CD4-positive, alpha-beta memory T cell (primary cell): ENCODE measurements at places on chromosomes 5 and 9. TPM values are rescaled to one million over a fixed set of nuclear protein-coding genes. Genes with fewer than 3 reads are reported as not detected.

DNA sequence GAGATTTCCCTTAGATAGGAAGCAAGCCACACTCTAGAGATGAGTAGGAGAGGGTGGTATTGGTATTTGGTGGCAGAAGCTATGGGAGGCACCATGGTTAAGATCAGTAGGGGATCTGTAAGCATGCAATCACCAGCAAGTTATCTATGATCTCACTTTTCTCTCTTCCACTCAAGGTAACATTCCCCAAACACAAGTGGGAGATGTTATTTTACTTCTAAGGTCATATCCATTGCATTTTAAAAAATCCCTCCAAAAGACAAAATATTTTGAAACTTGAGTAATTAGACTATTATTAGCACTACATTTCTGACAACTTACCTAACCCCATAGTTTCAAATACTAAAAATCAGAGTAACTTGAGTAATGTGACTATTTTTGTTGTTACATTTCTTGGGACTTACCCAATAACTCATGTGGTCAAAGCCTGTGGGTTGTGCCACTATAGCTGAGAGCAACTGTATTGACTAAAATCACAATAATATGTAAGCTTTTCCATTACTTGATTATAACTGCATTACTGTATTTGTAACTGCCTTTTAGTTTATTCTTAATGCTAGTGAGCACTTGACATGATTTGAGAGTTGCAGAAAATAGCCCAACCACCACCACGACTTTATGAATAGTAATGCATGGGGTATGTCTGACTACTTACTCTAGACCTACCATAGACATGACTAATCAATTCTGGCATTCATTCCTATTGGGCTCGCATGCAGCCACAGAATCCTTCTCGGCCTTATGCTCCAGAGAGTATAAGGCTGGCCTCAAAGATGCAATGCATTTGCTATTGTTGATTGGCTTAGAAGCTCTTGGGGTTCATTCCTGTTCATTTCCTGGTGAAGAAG, 264.7 kb downstream of the TRIM32 start:
- DNase-seq = no peak

DNA sequence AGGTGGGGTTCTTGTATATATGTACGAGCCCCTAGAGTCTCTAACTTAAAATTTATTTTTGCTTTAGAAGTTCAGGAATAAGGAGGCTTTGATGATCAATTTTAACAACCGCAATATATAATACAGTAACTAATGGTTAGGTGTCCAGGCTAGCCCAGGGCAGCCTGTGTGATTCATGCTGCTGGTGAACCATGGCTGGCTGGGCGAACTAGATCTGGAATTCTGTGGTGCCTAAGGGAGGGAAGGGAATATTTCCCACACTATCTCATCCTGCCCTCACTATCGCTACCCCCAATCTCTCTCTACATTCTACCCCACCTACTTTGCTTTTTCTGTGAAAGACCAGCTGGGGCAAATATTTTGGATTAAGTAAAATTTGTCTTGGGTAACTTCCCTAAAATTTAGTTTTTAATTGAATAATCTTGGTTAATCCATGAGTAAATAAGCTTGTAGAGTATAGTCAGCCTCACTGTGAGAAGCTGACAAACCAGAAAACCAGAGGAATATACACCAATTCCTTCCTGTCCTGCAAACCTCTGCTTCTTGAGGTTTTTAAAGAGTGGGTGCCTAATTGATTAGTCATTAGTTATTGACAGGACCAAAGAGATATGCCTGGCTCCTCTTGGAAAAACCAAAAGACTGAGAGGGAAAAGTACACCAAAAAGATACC, 115.1 kb upstream of the CCDC152 start:
- DNase-seq = no peak

DNA sequence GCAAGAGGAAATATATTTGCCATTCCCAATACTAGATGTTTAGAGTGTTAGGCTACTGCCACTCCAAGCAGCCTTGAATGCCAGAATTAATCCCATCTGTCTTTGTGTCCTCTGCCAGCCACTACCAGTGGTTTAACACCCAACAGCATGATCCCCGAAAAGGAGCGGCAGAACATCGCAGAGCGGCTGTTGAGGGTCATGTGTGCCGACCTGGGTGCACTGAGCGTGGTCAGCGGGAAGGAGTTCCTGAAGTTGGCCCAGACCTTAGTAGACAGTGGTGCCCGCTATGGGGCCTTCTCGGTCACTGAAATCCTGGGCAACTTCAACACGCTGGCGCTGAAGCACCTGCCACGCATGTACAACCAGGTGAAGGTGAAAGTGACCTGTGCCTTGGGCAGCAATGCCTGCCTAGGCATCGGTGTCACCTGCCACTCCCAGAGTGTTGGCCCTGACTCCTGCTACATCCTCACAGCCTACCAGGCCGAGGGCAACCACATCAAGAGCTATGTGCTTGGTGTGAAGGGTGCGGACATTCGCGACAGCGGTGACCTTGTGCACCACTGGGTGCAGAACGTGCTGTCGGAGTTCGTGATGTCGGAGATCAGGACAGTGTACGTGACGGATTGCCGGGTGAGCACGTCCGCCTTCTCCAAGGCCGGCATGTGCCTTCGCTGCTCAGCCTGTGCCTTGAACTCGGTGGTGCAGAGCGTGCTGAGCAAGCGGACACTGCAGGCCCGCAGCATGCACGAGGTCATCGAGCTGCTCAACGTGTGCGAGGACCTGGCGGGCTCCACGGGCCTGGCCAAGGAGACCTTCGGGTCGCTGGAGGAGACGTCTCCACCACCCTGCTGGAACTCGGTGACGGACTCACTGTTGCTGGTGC, 29.3 kb downstream of the AMBP start:
- DNase-seq = no peak

DNA sequence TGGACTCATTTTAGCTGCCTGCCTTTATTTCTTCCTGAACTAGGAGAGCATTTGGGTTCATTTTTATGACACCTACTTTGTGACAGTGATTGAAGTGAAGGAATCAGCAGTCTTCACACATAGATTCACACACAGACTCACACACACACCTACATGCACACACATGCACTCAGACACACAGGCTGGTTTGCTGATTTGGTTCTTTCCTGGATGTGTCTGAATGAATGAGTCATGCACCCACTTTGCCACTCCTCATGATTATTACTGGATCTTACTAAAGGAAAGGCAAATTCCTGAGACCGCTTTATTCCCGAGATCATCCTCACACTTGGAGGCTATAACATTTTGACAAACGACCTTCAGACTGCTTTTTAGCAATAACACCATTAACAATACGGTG, 529.5 kb downstream of the AGTPBP1 start:
- DNase-seq = no peak

Gene COL23A1
- polyA plus RNA-seq = not detected

Gene FBN2
- not detected for polyA plus RNA-seq

- DNase-seq = no peak
These were observed 10.8 kb upstream of the NUDT12 start for GRCh38 chr5:103573411-103573810.

DNA sequence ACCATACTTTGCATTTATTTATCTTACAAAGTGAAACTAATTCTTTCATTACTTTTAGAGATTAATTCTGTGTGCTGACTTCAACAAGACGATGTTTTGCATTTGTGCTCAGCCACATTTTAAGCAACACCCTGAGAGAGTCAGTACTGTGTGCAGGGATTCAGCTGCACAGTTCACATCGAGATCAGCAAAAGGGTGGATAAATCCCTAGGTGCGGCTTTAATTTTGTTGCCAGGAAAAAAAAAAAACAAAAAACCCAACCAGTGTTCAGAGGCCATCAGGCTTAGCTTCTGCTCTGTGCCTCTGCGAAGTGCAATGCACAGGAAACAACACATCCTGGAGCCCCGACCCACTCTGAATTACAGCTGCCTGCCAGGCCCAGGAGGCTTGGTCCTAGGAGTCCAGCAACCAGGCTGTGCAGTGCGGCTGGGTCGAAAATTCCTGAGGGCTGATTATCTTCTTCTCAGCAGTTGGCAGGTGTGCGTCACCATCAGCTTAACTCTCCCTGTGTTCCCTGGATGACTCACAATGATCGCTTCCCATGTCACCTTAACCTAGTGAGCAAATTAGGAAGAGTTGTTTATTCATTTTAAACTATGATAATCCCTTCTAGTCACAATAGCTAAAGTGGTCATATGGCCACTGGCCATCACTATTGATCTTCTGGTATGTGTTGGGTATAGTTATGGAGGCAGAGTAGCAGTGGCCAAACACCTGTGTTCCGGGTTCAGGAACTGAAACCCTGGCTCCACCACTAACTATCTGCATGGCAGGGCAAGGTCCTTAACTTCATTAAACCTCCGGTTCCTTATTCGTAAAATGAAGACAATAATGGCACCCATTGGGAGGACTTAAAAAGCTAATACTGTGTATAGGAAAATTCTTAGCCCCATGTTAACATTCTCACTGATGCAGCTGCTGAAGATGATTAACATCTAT, 31.2 kb upstream of the NDUFB6 start:
- no peak for DNase-seq

Gene PIP5KL1
- 0.26 TPM for polyA plus RNA-seq

DNA sequence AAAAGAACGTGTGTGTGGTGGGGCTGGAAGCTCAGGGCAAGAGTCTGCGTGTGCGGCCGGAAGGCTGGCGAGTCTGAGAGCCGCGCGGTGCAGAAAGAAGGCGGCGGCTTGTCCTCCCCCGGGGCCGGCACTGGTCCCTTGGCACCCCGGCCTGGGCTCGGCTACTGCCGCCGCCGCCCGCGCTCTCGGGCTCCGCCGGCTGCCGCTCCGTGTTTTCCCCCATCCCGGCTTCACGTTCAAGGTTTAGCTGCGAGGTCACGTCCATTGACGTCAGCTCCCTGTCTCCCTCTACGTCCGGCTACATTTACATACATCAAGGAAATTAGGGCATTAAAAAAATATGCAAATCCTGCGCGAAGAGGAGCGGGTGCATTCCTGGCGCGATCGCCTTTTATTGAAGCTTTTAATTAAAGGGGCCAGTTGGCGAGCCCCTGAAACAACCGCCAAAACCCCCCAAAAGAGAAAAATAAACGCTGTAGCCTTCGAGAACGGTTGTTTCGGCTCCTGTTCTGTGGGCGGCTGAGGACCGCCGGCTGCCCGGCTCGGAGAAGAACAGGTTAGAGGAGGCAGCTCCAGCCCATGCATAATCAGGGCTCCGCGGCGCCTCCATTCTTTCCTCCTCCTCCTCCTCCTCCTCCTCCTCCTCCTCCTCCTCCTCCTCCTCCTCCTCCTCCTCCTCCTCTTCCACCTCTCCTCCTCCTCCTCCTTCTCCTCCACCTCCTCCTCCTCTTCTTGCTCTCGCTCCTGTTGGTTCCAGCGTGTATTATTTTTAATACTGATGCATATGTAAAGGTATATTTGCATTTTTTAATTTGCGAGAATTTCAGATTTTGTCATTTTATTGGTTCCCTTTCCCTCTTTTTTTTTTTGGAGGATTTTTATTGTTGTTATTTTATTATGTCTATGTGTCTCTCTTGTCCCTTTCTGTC, 207.0 kb downstream of the MEF2C start:
- DNase-seq = no peak

Gene LCNL1
- polyA plus RNA-seq = not detected

Gene SLC6A18
- not detected for polyA plus RNA-seq

Gene NRARP
- not detected for polyA plus RNA-seq

Gene PDE8B
- 0.26 TPM for polyA plus RNA-seq

Gene ZNF618
- 0.79 TPM for polyA plus RNA-seq

DNA sequence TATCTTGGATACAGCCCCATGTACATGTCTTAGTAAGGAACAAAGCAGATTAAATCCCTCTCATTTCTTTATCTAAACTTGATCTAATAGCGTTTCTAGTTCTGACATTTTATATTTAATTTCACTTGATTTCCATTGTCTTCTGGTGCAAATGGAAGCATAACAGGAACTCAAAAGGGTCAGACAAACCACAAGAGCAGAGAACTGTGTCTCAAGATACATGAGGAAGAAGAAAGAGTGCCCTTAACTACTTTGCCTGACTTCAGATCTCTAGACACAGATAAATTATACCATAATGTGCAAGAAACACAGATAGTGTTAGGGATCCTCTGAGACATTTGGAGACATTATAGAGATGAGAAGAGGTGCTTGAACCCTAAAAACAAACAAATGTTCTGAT, 20.7 kb upstream of the STX17 start:
- no peak for DNase-seq

GRCh38 chr5:1357946-1358725, 13.2 kb upstream of the CLPTM1L start:
- no peak for DNase-seq

DNA sequence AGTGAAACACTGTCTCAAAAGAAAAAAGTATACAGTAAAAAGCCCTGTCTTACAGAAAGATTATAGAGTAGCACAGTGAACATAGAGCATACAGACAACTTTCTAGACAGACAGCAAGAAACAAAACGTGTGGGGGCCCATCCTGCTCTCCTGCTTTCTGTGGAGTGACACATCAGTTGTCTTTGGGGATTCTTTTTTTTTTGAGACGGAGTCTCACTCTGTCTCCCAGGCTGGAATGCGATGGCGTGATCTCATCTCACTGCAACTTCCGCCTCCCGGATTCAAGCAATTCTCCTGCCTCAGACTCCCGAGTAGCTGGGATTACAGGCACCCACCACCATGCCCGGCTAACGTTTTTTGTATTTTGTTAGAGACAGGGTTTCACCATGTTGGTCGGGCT, 14.9 kb downstream of the CDHR2 start:
- DNase-seq = no peak

Gene CYSRT1
- not detected for polyA plus RNA-seq

DNA sequence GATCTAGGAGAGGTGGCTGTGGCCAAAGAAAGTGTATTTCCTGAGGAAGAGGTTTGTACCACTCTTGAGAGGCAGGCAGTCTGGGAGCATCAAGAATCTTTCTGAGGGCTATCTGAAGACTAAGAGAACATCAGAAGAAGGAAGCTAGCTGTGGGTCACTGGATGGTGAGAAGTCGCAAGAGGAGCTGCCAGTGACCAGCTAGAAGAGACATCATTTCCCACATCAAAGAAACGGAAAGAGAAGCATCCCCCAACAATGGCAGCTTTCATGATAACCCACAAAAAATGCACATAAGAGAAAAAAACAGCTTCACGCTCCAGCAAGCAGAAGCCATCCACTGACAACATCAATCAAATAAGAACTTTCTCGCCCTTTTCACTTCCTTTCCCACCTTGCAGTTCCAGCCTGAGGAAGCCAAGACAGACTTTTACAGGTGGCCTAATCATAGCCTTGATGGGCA, 25.0 kb upstream of the CEP78 start:
- peak; percentile 48 for DNase-seq

Gene TXNDC8
- not detected for polyA plus RNA-seq

Gene CCDC69
- polyA plus RNA-seq = 83.0 TPM

Gene PCDHA8
- not detected for polyA plus RNA-seq

Gene CDC20B
- not detected for polyA plus RNA-seq

- no peak for DNase-seq
These were observed 31.0 kb upstream of the RPS23 start for GRCh38 chr5:82309091-82309531.

- no peak for DNase-seq
These were observed 96.8 kb upstream of the ITGA2 start for GRCh38 chr5:52892242-52892878.

Gene SLC6A19
- polyA plus RNA-seq = not detected

Gene OR1J2
- polyA plus RNA-seq = not detected

DNA sequence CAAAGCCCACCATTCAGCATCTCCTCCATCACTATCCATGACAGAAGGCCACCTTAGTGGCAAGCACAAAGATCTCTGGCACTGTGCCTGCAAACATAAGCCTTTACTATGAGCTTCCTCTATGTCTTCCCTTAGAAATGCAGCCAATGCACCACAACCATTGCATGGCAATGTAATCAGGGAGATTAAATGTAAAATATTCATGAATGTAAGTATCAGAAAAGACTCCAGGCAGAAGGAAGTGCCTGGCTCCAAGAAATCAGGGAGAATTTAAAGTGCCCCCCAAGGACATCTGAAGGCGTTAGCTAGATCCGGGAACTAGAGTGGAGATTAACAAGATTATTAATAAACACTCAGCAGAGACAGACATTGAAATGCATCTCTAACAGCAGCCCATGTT, 32.5 kb upstream of the MYORG start:
- DNase-seq = no peak
